ENCODE measurements at places on chromosomes 1 and 21.

- DNase-seq = no peak
Observed at GRCh38 chr1:115343200-115343737, 5.2 kb upstream of the NGF start.

GRCh38 chr1:39361446-39361845, 130.0 kb upstream of the BMP8A start:
- DNase-seq = no peak

DNA sequence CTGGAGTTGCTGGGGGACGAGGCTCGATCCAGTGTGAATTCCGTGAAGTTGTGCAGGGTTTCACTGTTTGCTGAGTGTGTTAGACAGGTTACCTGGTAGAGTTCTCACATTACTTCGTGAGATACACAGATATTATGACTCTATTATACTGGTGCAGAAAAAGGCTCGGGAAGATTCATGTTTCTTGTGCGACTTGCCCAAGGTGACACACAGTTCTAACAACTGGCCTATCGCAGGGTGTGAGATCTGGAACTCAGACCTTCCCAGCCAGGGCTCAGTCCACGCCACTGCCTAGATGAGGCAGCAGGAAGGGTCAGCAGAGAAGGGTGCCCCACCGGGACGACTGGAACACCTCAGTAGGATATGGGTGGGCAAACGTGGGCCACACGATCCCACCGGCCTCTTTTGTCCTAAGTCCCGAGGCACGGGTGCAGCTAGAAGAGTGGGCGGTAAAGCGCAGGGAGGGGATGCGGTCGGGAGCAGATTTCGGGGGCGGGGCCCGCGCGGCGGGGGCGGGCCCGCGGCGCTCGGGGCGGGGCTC, 296 bp upstream of the RNPEP start:
- no peak for DNase-seq

GRCh38 chr21:35303085-35303484, 254.0 kb upstream of the RUNX1 start:
- no peak for DNase-seq

GRCh38 chr1:29439615-29440014, 203.3 kb downstream of the PTPRU start:
- no peak for DNase-seq

DNA sequence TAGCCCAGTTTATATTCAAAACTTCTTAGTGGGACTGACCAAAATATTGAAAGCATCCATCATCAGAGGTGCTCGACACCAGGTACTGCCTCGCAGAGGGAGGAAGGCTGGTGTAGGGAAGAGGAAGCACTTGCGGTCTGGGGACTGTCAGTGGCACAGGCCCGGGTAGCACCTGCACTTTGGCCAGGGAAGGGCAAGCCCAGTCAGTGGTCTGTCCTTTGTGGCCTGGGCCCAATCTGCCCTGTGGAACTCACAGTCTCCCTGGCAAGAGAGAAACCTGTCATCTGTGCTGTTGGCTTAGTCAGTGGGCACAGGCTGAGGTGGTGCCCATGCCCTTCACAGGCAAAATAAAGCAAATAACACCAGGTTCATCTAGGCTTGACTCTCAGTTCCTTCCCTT, 77.4 kb downstream of the SYT6 start:
- DNase-seq = no peak

GRCh38 chr1:226217273-226217672, 6.2 kb upstream of the MIXL1 start:
- DNase-seq = no peak

DNA sequence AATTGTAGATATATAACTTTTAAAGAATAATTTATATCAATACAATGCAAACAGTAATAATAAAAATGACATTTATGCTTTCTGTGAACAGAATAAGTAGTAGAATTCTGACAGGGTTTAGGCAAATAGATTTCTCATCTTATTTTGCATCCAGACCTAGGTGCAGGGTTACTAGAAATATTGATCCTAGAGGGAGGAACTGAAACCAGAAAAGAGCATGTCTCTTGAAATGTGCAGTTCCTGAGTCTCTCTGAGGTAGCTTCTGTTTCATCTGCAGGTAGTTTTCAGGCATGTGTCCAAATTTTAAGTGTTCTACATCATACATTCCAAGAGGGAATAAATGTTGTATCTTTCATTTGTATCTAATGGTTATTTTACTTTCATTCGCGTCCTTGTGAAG, 631.9 kb upstream of the ADGRL4 start:
- no peak for DNase-seq

DNA sequence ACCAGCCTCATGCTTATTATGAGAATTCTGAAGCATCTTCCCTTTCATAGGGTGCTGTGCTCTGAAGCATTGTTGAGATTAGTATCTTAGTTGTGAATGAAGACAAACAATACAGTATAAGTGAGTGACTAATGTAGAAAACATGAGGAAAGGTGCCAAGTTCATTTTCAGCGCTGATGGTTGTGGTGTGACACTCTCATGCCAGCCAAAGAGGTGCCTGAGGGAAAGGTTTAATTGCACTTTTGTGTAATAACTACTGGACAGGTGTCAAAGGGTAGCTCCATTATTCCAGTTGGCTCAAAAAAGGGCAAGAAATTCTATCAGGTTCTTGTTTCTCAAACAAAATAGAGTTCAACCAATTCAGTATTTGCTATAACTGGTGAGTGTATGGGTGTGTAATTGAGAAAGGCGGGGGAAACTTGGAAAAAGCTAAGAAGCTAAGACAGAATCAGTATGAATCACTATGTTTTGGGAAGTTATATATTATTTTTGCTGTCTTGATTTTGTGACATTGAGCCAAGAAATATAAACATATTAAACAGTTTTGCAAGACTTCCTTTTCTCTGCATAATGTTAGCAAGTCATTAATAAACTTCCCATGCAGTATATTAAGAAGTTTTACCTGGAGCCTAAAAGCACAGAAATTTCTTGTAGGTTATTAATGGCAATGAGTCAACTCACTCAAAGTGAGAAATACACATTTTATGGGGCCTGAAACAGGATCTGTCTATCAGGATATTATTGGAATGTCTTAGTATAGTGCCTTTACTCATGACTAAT, 31.8 kb downstream of the KCNK2 start:
- DNase-seq = no peak

DNA sequence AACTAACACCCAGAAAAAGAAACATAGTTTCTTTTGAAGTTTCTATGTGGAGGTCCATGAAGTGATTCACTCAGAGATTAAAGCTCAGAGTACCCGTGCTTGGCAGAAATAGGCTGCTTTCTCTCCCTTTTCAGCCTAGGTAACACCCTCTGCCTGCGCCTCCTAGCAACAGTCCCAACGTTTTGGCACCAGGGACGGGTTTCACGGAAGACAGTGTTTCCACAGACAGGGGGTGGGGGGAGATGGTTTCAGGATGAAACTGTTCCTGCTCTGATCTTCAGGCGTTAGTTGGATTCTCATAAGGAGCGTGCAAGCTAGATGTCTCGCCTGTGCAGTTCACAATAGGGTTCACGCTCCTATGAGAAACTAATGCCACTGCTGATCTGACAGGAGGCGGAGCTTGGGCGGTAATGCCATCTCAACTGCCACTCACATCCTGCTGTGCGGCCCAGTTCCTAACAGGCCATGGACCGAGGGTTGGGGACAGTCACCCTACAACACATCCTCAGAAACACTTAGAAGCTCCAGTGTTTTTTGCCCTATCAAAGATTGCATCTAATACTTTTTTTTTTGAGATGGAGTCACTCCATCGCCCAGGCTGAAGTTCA, 53.2 kb downstream of the CHML start:
- peak; percentile 35 for DNase-seq

DNA sequence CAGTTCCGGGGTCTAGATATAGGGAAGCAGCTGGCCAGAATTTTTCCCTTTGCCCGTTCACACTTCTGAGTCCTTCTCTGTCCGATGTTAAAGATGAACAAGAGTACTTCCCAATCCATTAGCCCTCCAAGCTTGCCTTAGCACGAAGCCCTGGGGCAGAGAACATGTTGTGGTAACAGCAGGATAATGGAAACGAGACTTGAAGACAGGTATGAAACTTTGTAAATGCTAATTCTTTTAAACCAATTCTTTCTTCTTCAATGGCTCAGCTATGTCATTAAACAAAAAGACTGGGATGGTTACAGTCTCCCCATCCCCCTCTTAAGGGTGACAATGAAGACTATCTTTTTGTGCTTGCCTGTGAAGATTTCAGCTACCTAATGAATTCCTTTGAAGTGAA, 218.5 kb downstream of the PLA2G4A start:
- no peak for DNase-seq

DNA sequence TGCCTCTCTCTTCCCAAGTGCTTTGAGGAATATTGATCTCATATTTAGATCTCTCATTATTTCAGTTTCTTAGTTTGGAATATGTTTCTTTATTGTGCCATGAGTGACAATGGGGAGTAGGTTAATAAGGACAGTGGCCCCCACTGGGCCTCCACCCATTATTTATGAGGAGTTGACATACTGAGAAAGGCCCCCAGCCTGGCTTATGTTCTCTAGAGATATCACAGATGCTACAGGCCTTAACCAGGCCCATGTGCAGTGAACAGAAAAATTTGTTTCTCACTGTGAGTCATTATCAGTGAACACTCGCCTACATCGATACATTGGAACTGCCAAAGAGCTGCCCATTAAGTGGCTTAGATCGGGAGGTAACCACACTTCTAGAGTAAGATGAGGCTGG, 35.7 kb upstream of the SYT6 start:
- DNase-seq = no peak

GRCh38 chr1:169890761-169891538, 2.7 kb downstream of the SCYL3 start:
- DNase-seq = no peak

- no peak for DNase-seq
Observed at GRCh38 chr1:59672851-59673572, 141.7 kb upstream of the HOOK1 start.

DNA sequence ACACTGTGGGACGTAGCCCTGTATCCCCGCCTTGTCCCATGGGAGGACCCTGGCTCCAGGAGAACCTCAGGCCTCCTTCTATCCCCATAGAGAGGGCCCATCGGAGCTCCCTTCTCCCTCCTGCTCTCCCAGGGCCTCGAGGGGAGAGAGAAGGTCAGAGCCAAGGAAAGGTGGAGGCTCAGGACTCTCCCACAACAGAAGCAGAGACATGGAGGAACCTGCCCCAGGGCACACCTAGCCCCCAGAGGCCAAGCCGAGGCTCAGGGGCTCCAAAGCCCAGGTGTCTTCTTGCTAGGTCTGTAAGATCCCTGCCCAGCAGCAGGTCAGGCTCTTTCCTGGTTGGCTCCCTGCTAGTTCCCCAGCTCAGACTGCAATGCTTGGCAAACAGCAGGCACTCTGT, 34.4 kb upstream of the ARF1 start:
- no peak for DNase-seq

- DNase-seq = no peak
Observed at GRCh38 chr1:66450043-66450514, 83.9 kb upstream of the SGIP1 start.

GRCh38 chr1:198638894-198639635, at the start of gene PTPRC:
PTPRC (plus strand) TSS chr1:198639040; CDS start chr1:198639269, 229 bp downstream.
- no peak for DNase-seq

GRCh38 chr1:195590649-195591048, 1017.6 kb downstream of the KCNT2 start:
- no peak for DNase-seq

DNA sequence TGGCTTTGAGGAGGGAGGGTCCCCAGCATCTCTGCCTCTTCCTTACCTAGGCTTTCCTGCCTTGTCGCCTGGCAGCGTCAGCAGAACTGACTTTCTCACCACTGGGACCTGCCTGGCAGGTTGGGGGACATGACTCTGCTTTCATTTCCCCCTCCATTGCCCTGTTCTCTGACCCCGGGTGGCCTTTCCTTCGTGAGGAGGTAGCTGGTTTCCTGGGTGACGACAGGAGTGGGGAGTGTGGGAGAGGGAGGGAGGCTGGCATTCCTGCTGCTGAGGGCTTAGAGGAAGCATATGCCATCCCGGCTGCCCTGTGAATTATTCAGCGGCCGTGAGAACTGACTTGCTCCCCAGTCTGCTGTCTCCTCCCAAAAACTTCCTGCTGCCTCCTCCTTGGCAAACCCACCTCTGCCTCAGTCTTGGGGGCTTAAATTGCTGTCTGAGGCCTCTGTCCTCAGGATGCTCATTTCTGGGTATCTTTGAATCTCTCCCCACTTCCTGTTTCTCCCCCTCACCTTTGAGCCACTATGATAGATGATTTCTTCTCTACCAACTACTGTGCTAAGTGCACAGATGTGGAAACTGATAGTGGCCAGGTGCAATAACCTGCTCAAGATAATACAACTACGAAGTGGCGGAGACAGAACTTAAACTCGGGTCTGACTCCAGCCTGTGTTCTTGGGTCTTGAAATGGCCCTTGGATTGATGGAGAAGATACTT, 182.0 kb upstream of the CSF3R start:
- no peak for DNase-seq

DNA sequence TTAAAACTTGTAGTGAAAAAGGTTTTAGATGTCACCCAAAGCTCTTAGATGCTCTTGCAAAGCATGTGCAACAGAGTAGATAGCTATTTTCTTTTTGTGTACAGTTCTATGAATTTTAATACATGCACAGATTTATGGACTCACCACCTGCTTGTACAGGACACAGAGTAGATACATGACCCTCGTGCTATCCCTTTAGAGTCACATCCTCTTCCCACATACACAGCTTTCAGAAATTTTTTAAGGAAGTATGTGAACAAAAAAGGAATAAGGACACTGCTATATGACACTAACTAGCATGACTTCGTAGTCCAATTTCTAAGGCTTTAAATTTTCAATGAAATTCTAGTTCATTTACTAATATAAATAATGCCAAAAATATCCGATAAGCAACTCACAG, 60.9 kb downstream of the ABL2 start:
- DNase-seq = no peak

GRCh38 chr1:197284966-197285365, 16.9 kb downstream of the CRB1 start:
- DNase-seq = no peak

GRCh38 chr1:152577168-152577567, 3.1 kb downstream of the LCE3D start:
- no peak for DNase-seq

DNA sequence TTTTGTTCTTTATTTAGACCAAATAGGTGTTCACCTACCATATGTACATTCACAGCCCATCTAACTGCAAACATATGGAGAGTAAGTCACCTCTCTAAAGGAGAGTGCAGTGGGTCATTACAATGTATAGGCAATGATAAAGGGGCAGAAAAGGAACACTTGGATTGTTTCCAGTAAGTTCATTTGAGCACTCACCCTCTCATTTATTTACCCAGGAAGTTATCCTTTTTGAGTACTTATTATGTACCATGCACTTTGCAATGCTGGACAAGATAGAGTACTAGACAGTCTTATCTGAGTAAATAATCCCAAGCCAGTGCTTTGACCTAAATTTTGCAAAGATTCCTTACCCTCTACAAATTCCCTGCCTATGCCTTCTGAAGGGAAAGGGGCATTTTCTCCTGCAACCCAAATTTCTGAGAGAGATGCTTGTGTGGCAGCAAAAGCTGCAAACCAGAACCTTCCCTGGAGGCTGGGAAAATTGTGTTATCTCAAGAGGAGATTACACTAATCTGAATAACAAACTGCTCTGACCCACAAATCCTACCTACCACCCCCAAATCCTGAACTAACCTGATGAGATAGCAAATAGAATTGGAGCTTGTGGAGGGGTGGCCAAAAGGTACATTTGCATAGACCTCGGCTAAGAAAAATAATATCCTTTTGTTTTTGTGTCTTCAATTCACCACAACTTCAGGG, 18.6 kb upstream of the RGS8 start:
- DNase-seq = no peak
